Inflammatory macrophage treated with lipopolysaccharide for 1 hour (primary cell): ENCODE measurements at places on chromosomes 7 and 10.
A peak's percentile ranks its signal among the peaks of the same experiment; 100 is the strongest.

DNA sequence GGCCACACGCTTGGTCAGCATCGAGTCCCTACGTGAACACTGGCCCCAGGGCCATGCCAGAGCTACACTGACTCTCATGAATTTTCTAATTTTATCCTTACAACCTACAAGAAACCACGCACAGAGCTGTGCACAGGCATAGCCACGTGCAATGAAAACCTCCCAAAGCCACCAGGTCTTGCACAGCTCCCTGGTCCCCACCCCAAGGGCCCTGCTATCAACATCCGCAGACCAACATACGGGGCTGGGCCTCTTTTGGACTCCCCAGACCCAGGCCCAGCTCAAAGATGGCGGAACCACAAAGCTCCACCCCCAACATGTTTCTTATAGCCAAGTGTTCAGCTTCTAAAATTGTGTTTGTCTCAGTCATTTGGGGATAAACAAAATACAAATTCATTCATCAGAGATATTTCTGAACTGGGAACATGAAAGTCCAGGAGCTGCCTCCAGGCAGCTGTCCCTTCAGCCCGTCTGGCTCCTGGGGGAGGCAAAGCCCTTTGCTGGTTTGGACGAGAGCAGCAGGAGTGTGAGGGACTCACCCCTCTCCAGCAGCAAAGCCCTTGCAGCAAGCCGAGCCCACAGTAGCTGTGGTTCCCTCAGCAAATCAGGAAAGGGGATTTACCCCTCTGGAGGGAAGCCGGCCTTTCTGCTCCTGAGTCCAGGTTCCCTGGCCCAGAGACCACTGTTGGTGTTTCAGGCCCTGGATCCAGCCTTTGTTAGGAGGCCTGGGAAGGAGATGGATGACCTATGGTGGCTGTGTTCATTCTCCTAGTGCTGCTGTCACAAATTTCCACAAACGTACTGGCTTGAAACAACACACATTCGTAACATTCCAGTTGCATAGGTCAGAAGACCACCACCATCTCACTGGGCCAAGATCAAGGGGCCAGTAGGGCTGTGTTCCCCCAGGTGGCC lies 75.1 kb downstream of the OAT start:
- DNase-seq, result no peak

DNA sequence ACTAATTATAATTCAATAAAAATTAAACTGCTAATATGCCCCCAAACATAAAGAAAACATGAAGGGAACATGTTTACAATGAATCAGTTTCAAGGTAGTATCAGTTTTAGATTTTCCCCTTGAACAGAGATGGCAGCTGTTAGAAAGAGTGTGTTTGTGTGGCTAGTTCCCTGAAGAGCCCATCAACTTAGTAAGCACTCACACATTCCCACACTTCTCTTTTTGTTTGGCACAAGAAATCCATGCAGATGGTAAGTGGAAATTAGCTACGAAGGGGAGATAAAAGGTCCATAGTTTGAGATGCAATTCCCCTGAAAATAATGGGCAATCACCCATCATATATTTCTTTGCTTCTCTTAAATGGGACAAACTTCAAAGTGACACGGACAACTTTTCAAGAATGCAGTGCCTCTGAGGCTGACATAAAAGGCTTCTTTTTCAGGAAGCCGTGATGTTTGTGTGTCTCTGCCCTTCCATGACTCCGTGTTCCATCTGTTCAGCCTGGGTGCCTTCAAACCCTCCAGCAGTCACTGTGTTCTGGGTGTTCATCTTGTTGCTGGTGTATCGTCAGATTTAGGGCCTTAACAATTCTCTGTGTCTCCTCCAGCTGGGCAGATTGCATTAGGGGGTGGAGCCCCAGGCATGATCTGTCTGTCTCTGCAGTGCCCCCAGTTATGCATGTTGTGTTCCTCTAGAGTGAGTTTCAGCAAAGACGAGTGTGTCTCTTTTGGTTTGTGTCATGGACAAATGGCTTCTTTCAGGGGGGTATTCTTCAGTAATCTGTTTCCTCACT lies 259.5 kb upstream of the NPY start:
- DNase-seq, result no peak

- DNase-seq, result peak; percentile 57
Measured at GRCh38 chr10:5971315-5971832, 6.0 kb downstream of the IL15RA start.

DNA sequence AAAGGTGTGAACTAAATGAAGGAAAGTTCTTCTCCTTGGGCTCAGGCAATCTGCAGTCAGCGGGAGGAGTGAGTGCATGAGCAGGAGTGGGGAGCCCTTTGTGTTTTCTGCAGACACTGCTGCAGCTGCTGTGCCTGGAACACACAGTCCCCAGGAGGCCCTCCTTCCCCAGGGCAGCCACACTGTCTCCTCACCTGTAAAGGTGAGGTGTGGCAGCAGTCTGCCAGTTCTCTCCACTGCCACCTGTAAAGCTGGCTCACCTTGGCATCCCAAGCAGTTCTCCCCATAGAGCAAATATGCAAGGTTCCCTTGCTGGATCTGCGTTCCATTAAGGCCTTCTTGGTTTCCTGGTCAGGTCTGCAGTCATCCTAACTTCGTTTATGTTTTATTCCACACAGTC lies 5.2 kb upstream of the VWC2 start:
- no peak for DNase-seq

GRCh38 chr10:78148961-78149612 lies 115.4 kb downstream of the RPS24 start:
- DNase-seq, result peak; percentile 12

DNA sequence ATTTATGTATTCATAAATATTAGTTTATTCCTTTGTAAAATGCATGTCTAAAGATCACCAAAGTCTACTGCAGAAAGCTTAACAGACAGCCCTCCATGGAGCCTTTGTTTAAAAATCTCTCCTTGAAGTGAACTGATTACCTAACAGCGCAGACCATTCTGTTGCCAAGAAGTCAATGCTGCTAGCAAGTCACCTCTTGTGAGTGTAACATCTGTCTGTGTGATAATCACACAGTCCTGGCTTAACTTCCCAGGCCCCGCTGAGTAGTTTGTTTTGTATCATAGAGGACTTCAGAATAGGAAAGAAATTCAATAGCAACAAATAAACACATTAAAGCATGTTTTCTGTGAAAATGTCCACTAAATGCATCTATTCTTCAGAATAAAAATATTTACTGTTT lies 435.3 kb upstream of the IGFBP3 start:
- no peak for DNase-seq

- DNase-seq, result no peak
Measured at GRCh38 chr7:70148997-70149396, 550.7 kb downstream of the AUTS2 start.

- DNase-seq, result no peak
Measured at GRCh38 chr10:44051584-44052385, 333.1 kb downstream of the CXCL12 start.

GRCh38 chr7:144545330-144545729 lies 141.8 kb upstream of the NOBOX start:
- no peak for DNase-seq

GRCh38 chr7:150400008-150400787 lies 21.1 kb downstream of the ZNF775 start:
- DNase-seq, result no peak

DNA sequence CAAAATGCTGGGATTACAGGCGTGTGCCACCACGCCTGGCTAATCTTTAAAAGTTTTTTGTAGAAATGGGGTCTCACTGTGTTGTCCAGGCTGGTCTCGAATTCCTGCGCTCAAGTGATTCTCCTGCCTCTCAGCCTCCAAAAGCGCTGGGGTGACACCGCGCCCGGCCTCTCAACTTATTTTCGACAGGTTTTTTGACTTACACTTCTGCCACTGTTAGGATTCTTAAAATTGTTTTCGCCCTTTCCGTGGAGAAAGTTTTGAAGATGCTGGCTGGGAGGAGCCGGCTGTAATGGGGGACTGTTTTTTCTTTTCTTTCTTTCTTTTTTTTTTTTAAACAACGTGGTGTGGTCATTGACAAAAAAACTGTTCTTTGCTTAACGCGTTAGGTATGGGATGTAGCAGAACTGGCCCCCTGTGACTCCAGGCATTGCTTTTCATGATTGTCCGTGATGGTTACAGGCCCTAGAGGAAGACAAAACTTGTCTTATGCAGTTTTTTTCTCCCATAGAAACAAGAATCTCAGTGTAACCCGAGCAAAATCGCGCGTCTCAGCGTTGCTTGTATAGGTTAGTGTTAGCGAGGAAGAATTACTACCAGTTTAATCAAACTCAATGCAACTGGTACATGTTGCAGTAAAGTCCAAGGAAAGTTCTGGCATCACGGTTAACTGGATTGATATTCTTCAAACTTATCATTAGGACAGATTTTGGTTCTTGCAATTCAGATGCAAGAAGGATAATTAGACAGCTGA lies 72.2 kb downstream of the DAGLB start:
- DNase-seq, result peak; percentile 20

- DNase-seq, result no peak
Measured at GRCh38 chr7:68694656-68695055, 903.6 kb upstream of the AUTS2 start.

DNA sequence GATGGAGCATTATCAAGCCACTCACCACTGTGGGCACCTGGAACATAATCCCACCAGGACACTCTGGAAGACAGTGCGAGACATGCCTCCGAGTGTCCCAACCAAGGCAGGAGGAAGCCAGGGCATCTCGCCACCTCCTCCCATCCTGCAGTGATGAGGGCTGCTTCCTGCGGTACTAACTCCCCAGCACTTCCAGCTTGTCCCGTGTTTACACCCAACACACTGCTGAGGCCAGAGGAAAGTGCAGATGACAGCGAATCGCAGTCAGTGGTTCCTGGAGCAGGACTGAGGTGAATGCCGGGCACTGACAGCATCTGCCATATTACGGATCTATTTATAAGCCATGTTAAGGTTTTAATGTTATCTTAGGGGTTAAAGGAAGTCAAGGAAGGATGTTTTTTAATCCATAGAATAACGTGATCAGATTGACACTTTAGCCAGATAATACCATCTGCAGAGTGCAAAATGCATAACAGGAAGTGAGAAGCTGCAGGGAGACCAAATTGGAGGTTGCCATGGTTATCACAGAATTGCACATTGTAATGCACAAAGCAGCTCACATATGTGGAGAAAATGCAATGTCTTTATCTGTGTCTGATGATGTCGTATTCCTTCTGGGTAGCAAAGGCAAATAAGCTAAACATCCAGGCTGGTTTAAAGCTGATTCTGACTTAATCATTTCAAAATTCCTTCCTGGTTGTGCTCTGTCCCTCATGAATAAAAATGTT lies 314.1 kb upstream of the C7orf33 start:
- no peak for DNase-seq

GRCh38 chr7:2477447-2478398 lies 1.5 kb upstream of the GRIFIN start:
- peak; percentile 60 for DNase-seq

GRCh38 chr10:101028446-101029337 lies 2.2 kb downstream of the PDZD7 start:
- no peak for DNase-seq

- no peak for DNase-seq
Measured at GRCh38 chr10:124547647-124548168, 86.1 kb downstream of the LHPP start.

DNA sequence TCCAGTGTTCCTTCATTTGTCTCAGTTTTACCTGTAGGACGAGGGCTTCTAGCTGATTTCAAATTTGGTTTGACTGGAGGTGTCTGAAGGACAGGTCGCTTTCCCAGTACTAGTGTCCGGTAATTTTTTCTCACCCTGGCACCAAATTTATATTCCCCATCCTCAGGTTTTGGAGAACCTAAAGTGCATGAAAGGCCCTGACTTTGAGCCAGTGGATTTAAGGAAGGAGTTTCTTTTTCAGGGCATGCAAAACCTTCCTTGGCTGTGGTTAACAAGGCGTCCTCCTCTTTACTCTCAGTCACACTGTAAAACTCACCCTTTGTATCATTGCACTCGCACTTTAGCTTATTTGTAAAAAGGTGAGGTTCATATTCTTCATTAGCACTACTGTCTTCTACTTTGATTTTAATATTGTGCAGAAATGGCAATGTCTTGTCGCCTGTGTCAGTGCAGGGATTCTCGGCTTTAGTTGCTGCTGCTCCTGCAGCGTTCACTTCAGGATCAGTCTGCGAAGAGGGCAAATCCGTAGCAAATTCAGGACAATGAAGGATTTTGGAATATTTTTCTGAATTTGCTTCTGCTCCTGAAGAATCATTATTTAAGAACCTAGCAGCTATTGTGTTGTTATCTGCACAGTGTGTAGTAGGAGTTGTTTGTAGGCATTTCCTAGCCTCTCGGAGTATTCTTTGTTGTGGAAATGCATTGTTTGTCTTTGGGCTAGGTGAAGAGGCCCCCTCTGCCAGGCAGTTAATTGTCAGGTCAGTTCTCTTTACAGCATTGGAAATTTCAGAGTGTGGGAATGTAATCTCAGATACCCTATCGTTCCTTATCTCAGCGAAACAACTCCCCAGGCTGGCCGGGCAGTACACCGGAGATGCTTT lies 9.9 kb downstream of the SKIDA1 start:
- no peak for DNase-seq

DNA sequence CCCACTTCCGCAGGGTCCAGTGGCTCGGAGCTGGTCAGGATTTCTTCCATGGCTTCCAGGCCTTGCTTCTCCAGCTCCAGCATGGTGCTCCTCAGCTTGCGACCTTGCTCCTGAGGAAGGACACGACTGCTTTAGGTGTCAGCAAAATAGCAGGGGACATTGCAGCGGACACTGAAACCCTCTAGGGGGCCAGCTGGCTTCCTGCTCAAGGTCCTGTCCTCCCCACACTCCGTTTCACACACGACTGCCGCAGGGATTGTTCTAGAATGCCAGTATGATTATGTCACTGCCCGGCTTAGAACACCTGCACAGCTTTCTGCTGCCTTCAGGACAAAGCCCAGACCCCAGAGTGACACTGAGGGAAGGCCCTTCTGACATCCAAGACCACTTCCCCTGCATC lies 65.6 kb downstream of the SCRN1 start:
- DNase-seq, result no peak

DNA sequence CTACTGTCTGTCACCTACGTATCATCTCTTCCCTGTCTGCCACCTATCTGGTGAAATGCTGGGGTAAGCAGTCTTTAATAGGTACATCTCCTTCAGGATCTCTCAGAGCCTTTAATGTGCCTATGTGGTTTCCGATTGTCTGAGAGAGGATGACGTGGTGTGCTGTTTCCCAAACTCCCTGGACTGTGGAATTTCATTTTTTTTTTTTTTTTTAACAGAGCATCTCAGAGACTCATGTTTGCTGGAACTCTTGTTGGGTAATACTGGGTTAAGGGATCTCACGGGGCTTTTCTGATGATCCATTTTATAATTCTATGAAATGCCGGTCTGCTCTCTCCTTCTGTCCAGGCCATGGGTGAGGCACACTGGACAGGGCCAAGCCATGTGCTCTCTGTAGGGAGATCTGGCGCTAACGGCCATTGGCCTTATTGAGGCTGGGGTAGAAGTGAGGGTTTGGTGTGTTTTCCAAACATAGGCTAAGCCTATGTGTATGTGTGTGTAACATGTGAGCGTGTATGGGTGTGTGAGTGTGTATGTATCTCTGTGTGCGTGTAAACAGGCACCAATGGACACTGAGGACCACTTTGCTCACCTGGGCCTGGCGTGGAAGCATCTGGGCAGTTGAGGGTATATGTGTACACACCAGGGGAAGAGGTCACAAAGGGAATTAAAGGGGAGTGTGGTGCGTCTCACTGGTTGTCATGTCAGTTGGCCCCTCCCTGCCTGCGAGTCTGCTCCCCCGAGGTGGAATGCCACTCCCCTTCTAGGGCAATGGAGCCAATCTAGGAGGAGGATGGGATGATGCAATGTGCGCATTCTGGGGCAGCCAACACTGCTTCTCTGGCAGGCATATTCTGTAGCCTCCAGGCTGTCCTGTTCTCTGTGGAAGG lies 7.8 kb downstream of the ADRA2A start:
- DNase-seq, result no peak
